GDM1 (cell line): ENCODE measurements at places on chromosomes 3 and 15.

GRCh38 chr3:42660898-42661297 is 7.4 kb downstream of the ZBTB47 start:
- no peak for DNase-seq

- no peak for DNase-seq
Observed at GRCh38 chr3:166275024-166275390, 437.8 kb upstream of the BCHE start.

GRCh38 chr3:299590-300301 is 103.2 kb downstream of the CHL1 start:
- DNase-seq = no peak

DNA sequence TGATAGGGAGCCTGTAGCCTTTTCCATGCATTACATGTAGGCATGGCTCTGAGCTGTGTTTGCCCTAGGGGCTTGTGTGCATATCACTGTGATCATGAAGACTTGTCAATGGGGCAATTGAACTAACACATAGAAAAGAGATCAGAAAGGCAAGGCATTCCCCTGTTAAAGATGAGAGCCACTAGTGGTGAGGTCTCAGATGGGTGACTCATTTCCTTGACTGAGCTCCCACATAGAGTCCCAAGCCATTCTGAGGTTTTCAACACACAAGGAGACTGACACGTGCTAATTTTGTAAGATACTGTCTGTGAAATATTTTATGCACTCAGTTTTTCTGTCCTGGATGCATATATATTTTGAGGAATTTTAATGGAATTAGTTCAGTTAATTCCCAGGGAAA is 53.8 kb downstream of the SAMMSON start:
- DNase-seq = peak; percentile 5

DNA sequence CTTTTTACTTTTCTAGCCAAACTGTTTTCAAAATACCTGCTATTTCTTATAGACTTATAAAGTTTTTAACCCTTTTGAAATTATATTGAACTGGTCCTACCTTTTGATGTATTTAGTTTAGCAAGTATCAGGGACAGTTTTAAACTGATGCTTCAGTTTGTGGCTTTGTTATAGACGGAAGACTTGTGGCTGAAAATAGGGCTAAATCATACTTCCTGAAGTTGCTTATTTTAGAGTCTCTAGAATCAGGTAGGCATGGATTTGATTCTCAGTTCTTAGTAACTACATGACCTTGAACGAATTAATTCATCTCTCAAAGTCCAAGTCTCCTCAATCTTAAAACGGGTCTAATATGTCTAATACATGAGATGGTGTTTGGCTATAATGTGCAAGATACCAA is 322.8 kb downstream of the RAP2B start:
- DNase-seq = no peak

DNA sequence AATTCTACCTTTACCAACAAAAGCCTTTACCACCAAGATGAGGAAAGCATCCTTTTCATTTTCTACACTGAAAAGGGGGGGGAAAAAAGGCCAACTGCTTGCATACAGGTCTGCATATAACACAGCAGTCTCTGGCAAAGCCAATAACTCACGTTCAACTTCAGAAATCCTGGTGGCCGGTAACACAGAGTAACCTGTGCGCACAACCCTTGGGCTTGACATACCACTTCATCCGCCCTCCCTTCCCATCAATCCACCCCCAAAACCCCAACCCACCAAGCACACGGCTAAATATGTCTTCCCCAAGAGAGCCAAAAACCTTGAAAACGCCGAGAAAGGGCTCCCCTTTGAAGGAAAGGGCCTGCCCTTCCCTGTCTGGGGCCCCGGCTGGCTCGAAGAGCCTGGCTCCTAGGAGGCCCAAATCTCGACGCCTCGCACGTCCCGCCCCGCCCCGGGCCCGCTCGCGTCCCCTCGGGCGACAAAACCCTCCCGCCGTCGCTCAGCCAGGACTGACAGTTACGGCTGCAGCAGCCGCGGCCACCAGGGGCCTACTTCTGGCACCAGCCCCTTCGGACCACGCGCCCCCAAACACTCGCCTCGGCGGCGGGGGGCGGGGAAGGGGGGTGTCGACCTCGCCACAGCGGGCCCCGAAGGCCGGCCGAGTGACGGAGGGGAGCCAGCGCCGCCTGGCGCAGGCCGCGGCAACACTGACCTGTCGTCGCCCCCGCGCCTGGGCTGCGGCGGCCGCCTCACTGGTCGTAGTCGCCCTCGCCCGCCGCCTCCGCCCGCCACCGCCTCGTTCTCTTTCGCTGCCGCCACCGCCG is 835 bp downstream of the UBE3A start:
- peak; percentile 27 for DNase-seq

GRCh38 chr3:22714749-22715148 is 488.4 kb upstream of the UBE2E2 start:
- no peak for DNase-seq

- no peak for DNase-seq
Observed at GRCh38 chr3:40585381-40586016, 60.7 kb downstream of the ZNF621 start.

DNA sequence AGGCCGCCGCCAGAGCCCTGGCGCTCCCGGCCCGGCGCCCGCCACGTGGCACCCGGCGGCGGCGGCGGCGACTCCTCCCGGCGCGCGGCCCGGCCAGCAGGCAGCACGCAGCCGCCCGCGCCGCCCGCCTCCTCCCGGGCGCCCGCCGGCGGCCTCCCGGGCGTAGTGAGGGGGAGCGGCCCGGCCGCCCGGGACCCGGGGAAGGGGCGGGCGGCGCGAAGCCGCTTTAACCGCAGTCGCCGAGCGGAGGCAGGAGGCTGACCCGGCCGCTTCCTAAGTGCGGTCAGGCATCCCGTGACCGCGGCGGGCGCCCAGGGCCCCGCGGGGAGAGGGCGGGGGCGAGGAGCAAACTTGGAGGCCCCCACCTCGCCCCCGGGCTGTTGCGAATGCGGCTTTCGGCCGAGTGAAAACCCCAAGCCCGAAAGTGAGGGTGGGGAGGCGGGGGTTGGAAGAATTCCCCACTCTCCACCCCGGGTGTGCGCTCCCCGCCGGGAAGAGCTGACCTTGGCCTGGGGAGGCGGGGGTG is 1.7 kb upstream of the HES1 start:
- DNase-seq = peak; percentile 74

DNA sequence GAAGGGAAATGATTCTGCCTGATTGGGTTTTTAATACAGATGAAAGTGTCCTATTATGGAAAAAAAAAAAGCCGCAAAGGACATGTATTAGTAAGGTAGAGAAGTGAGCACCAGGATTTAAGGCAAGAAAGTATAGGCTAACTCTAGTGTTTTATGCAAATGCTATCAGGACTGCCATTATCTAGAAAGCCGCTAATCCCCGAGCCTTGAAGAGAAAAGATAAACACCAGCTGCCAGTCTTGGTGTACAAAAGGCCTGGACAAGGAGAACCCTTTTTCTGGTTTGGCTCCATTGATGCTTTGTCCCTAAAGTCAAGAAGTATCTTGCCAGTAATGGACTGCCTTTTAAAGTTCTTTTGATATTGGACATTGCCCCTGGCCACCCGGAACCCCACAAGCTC is 8.6 kb upstream of the TRIM59 start:
- DNase-seq = no peak

GRCh38 chr3:59990915-59991314 is 941.1 kb upstream of the CFAP20DC start:
- DNase-seq = no peak

GRCh38 chr15:60519218-60519617 is 40.3 kb upstream of the ICE2 start:
- no peak for DNase-seq

- peak; percentile 49 for DNase-seq
Observed at GRCh38 chr3:73072634-73073033, 11.2 kb downstream of the EBLN2 start.

DNA sequence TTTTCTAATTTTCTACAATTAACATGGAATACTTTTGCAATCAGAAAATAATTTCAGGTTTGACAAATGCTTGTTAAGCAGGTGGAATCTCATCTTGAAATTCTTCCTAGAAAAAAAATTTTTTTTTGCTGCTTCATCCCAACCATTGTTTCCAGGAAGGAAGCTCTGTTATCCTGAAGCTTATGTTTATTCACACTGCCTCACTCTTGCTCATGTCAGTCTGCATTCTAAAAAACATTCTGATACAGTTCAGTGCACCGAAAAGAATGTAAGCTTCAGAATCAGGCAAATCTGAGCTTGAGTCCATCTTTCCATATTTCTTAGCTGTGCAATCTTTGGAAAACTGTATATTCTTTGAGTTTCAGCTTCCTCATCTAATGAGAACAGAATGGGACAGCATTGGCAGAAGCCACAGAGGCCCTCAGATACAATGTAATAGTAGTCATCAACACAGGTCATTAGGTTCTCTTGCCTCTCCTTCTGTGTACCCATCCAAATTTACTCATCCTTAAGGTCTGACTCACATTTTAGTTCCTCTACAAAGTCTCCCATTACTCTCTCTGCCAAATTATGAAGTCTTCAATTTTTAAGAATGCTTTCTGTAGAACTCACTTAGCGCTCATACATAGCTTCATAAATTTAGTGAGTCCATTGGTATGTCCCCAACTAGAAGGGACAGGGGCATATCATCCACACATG is 881.8 kb upstream of the NR2F2 start:
- no peak for DNase-seq

DNA sequence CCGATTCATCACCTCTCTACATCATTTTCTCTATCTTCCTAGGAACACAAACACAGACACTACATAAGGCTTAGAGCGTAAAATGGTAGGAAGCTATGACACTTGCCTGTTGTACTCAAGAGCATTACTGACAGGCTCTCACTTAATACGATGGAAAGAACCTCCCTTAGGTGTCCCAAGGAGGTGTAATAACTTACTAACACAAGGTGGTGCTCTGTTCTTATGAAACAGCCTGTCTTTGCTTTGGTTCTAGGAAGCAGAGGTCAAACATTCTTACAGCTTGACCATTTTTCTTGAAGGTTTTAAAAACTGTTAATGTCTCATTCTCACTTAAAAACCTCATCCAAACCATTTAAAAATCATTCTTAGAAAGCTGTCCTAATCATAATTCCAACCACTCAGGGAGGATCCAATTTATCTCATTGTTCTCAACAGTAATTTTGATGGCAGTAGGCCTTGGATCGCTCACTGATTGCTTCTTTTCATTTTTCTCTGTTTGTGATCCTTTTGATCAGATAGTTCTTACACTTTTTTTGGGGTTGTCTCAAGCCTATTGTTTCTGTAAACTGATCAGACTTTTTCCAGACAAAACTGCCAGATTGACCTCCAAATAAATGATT is 317.8 kb upstream of the AGTR1 start:
- no peak for DNase-seq

DNA sequence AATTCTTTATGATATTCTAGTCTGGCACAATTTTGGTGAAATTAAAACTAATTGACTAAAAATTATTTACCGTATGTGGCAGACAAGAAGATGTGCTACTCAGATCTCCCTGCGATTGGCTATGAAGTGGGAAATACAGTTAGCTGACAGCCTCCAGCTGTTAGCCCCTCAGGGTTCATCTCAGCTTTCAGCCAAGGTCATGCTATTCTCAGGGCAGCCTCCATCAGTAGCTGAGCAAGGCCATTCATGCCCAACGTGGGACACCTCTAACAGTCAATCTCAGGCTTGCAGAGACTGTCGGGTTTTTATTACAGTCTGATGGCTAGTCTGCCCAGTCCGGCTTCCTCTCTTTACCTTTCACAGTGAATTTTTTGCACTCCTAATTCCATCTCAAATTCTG is 6.7 kb downstream of the PARP9 start:
- DNase-seq = no peak

GRCh38 chr3:45055032-45055410 is 28.9 kb downstream of the CLEC3B start:
- no peak for DNase-seq

- DNase-seq = no peak
Observed at GRCh38 chr3:194556086-194557056, 69.6 kb upstream of the ATP13A3 start.

DNA sequence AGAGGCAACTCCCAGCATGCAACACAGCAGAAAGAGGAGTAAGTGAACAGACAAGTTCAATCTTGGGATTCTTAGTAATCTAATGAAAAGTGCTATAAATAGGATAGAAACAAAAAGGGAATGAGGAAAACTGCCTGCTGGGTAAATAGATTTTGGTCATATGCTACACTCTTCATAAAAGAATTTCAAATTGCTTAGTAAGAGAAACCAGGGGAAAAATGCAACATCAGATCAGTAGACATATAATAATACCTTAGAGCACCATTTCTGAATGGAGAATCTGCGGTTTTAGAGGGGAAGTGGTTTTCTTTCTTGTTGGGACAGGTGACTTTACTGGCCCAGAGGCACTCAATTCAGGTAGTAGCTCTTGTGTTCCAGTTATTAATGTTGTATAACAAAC is 13.4 kb upstream of the TBC1D5 start:
- no peak for DNase-seq

DNA sequence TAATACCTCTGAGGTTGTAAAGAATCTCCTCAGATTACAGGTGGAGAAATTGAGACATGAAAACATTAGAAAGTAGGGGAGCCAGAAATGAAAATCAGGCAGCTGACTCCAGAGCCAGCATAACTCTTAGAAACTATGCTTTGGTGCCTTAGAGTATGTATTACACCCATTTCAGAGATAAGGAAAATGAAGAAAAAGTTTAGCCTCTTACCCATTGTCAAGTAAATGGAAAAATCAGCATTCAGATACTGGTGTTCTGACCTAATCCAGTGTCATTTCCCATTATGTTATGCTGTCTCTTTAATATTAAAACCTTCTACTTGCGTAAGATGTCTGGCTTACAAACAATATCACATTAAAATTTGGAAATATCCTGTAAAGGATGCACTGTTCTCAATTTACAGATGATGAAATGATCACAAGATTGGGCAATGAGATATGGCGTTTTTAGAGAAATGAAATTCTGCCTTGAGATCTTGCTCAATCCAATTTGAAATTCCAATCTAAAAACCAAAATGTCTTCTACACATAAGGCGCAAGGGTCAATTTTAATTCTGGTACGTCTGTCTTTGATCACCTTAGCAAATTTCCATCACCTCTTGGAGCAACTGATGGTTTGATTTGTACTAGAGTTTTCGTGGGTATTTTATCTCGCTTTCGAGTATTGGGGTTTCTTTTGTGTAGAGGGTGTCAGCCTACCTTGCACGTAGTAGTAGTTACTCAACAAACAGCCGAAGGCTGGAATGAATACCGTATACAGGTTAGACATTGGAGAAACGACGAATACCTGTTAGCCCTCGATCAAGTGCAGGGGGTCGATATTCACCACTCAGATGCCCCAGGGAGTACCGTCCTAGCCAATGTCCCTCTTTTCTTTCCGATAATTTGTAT is 902 bp upstream of the ZCWPW2 start:
- DNase-seq = no peak

DNA sequence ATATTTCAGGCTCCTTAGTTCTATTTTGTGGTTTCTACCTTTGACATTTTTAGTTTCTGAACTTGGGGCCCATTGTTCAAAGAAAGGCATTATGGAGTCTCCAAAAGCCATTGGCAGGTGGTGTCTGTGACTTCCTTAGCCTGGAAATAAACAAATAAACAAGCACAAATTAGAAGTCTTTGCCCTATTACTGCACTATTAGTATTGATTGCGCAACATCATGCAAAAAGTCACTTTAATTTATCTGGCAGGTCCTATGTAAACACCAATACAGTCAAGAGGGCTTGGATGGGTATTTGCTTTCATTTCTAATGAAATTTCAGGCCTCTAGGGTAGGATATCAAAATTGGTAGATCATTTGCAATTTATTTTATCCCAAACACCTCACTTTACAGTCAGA is 85.6 kb downstream of the LPP start:
- no peak for DNase-seq

GRCh38 chr15:85168642-85169173 is 187.1 kb downstream of the PDE8A start:
- no peak for DNase-seq
